ENCODE measurements at places on chromosomes 5 and 9. TPM values are rescaled to one million over a fixed set of nuclear protein-coding genes. Genes with fewer than 3 reads are reported as not detected.

Gene RASGRF2
- total RNA-seq = 17.6 TPM

Gene IL3
- not detected for total RNA-seq

Gene IFNA21
- not detected for total RNA-seq

Gene CDH6
- 1.1 TPM for total RNA-seq

Measured in WTC11 (cell line).